PC-9 (cell line): ENCODE measurements at places on chromosomes 6 and 20.
A peak's percentile ranks its signal among the peaks of the same experiment; 100 is the strongest.

- DNase-seq: no peak
Measured at GRCh38 chr6:111306104-111306888, 176.7 kb downstream of the REV3L start.

GRCh38 chr6:73823046-73823735 is 127.2 kb downstream of the CD109 start:
- no peak for DNase-seq

DNA sequence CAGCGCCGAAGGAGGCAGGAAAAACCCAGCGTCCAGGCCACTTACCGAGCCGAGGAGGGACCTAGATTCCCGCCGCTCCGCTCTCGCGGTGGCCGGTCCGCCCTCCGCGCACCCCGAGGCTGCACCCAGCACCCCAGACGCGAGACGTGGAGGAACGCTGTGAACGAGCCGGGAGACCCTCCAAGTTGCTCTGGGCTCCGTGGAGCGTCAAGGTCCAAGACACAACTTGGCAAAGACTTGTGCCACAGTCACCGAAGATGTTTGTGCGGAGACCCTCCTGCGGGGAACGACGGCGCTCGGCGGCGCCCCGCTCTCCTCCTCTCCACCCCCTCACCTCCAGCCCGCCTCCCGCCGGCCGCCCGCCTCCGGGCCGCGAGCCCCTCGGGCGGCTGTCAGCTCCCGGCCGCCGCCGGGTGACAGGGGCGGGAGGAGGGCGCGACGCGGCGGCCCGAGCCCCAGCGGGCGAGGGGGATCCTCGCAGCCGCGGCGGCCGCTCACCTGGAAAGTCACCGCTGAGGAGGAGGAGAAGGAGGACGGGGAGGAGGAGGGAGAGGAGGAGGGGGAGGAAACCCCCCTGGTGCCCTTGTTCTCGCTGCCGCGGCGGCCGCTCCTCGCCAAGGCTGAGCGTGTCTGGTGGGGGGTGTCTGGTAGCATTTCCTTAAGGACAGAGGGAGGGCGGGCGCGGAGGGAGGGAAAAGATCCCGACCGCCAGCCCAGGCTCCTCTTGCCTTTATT is 637 bp upstream of the HIVEP2 start:
- DNase-seq: peak; percentile 44

DNA sequence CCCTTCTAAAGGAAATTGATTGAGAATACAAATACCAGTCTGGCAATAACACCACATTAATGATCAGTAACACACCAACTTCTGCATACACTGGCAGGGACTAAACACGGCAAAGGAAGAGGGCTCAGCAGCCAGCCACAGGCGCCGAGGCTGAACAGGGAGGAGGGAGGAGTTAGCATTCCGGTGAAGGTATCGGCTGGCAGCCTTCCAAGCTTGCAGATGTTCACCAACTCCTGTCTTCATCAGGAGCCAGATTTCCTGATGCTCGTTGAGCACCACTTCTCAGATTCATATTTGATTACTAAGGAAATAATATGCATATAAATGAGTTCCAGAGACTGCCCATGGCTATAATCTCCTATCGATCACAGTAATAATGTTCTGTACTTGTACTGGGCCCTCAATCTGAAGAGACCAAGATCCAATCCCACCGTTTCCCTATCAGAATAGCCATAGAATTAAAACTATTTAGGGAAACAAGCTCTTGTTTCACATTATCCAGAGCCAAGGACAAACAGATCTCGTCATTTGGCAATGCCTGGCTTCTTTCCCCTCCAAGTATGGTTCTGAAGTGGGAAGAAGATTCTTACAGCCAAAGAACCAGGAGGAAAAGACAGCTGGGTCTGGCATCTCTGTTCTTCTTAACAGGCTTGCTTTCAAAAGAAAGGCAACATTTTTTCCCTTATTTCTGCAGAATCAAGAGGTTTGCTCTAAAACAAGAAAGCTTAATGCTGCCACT is 42.2 kb downstream of the GFOD1 start:
- DNase-seq: no peak

GRCh38 chr6:31791324-31792089 is 4.0 kb downstream of the VARS1 start:
- no peak for DNase-seq
